Adrenal gland (tissue), 19 donors: ENCODE measurements at places on chromosomes 12 and 14. TPM values are rescaled to one million over a fixed set of nuclear protein-coding genes. Genes with fewer than 3 reads are reported as not detected.

The OASL gene
- 0.99 TPM for polyA plus RNA-seq

The KCNC2 gene
- polyA plus RNA-seq, result not detected

The DPPA3 gene
- polyA plus RNA-seq, result not detected

The ZNF740 gene
- polyA plus RNA-seq, result 6.6 TPM

The RDH12 gene
- 1.0 TPM for polyA plus RNA-seq

The SPIC gene
- not detected for polyA plus RNA-seq

The CLEC12A gene
- 2.0 TPM for polyA plus RNA-seq

DNA sequence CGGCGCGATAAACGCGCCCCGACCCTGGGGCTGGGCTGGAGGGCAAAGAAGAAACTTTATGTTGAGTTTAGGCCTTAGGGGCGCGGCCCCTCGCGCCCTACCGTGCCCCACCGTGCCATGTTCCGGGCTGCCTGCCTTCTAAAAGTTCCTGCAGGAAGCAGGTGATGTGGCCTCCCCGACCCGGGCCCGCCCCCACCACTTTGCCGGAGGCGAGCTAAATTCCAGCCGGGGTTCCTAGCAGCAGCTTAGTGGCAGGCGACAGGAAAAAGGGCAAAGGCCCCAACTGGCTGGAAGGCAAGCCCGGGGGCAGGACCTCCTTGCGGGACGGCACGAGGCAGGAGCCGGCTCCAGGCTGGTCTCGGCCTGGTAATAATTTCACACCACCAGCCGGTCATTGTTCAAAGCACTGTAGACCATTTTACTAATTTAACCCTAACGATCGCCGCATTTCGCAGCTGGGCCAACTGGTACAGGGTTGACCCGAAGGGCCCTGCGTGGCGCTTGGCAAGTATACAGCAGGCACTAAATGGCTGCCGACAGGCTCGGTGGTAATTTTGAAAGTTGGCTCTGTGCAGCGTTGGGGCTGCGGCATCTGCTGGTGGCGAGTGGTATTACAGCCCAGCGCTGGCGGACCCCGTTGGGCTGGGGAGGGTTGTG, 895 bp upstream of the CCDC88C start:
- DNase-seq, result peak; percentile 56

- no peak for DNase-seq
Measured at GRCh38 chr14:35949920-35950513, 123.9 kb downstream of the BRMS1L start.

DNA sequence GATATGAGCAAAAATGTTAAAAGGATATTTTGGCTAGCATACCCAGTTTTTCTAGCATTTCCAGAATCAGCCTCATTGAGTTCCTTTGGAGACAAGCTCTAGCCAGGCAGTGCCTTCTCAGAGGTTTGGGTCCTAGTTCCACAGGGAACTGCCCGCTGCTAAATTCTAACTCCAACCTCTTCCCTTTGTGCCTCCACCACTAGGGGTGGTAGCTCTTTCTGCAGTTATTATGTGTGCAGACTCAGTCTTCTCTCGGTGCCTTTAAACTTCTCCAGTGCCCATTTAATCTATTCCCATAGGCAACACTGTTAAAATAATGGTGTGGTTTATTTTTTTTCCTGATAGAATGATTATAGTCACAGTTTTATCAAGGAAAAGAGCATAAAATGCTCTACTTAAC, 21.5 kb upstream of the SLC25A3 start:
- DNase-seq, result no peak

DNA sequence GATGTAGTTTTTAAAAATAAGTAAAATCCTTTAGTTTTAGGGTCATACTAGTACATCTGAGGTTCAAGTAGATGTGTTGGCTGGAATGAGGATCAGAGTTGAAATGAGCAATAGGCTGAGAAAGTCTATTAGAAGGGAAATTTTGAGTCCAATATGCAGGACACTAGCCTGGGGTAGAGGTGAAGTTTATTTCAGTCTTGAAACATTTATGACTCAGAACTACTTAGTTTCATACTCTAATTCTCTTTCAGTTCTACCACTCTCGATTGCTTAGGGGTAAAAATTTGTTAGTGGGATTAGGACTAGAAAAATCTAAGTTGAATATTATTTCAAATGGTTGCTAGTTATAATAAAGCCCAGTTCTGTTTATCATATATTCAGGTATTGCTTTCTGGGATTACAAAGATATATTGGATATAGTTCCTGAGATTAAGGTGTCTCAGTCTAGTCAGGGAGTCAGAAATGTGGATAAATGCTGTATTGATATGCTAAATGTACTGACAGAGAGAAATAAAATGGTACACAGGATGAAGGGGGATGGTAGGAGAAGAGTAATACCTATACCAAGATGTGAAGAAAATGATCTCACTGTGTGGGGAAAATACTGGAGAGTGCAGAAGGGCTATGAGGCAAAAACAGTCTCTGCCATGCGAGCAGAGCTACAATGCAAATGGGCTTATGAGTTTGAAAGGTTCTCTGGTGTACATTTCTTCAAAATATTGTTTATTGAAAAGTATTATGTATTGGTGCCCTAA, 395.8 kb upstream of the FBXO33 start:
- no peak for DNase-seq

DNA sequence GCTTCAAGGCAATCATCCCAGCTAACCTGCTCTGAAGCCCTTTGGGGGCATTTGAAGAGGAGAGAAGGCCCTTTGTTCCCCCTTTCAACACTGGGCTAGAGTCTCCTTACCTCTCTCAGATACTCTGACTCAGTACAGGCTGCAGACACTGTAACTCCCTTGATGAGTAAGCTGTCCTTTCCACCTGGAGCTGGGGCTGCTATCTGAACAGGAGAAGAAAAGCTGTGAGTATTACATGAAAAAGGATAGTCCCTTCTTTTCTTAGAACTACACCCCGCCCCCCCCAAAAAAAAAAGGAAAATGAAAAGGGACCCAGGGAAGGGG, 186.6 kb upstream of the PLEKHG7 start:
- peak; percentile 26 for DNase-seq

DNA sequence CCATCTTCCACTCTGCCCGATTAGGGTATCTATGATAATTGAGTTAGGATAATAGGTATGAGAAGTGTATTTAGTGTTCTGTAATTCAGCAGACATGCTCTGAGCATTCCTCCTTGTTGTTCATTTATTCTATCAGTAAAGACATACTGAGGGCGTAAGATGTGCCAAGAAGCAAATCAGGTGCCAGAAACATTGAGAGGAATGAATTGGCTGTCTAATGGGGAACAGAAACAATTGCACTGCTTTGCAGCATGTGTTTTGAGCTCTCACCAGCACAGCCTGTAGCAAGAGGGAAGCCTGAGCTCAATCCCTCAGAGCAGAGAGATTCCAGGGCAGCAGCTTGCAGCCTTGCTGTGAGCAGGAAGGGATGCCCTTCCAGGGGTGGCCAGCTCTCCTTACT, 589.3 kb downstream of the BCL11B start:
- DNase-seq, result no peak

- no peak for DNase-seq
Measured at GRCh38 chr12:19036673-19037357, 92.7 kb upstream of the PLEKHA5 start.

GRCh38 chr14:92274055-92274454, 48.9 kb upstream of the SLC24A4 start:
- DNase-seq, result no peak

DNA sequence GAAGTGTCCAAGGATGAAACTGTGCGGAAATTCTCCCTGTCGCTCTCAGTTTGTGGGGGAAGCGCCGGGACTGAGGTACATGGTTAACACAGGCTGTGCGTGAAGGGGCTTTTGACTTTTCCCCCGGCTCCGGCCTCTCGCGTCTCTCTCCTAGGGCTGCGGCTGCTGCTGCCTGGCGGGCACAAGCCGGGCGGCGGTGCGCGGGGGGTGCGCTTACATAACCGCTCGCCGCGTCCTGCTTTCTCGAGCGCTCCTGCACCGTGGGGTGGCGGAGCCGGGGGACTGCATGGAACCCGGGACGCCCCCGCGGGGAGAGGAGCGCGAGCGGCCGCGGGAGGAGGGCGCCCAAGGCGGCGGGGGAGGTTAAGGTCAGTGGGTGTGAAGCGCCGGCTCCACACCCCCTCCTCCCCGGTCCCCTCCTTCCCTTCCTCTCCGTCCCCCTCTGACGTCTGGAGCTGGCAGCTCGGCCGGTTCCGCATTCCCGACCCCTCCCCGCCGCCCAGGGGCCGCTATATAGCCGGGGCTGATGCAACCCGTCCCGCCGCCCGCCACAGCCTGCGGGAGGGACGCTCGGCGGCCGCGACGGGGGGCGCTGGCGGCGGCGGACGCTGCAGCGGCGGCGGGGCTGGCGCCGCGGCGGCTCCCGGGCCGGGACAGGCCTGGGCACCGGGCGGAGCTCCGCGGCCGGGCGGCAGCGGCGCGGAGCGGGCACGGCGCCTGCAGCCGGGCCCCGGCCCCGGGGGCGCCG, at the start of gene JDP2:
JDP2 (plus strand) TSS at position 541 of the 748 bp plus-strand sequence. CDS start 9,899 bp downstream, outside the sequence.
- peak; percentile 93 for DNase-seq
